Kidney epithelial cell (primary cell): ENCODE measurements at places on chromosomes 2 and 18.

- no peak for DNase-seq
Measured at GRCh38 chr2:603869-604268, 73.3 kb downstream of the TMEM18 start.

DNA sequence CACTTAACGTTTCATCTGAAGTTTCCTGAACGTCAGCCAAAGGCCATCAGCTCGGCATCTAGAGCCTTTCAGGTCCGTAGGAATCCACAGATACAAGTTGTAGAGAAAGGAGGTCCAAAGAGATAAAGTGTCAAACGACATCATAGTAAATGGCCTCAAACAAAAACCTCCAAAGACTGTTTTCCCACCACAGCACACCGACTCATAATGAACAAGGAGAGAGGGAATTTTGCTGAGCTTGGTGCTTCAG is 150.3 kb downstream of the PXDN start:
- no peak for DNase-seq

- no peak for DNase-seq
Measured at GRCh38 chr2:30266051-30266621, 34.8 kb downstream of the LBH start.

DNA sequence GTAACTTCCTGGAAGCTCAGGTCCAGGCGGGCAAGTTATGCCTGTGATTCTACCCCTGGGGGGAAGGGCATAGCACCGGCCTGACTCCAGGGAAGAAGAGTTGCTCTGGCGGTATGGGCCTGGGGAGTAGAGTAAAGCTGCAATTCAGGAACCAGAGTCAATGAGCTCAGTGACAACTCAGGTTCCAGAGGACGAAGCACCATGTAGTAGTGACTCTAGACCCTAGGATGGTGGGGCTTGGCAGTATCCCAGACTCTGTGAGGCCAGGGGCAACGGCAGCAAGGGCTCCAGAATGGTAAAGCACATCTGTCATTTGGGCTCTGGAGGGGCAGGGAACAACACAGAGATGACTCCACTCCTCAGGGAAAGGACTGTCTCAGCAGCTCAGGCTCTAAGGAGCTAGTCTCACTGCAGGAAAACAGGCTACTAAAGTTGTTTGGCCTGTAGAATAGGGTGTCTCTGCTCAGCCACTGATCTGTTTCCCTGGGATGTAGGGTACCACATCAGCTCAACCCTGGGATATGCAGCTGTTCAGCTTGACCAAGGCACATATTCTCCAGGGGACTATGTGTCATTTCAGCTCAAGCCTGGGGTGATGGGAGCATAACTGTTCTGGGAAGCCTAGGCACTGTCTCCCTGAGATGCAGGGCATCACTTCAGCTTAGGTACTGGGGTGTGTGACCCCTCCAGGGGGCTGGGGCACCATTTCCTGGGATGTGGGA is 36.2 kb upstream of the RHOB start:
- DNase-seq, result no peak

DNA sequence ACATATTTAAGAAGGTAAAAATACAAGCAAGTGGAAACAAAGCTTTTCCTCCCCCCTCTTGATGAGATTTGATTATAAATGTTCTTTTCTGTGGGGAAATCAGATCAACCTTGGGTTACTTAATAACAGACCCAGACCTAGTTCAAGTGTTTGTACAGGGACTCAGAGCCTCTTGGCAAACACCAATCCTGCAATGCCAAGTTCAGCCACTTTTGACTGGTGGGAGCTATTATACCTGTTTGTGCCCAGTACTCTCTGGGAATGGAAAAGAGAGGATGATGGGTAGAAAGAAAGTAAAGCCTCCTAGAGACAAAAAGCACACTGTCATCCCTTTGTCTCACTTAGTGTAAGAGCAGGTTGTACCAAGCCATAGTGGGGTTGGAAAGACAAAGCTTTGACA is 63.8 kb upstream of the EPHA4 start:
- DNase-seq, result no peak

- DNase-seq, result no peak
Measured at GRCh38 chr18:60664736-60665135, 292.2 kb upstream of the MC4R start.

DNA sequence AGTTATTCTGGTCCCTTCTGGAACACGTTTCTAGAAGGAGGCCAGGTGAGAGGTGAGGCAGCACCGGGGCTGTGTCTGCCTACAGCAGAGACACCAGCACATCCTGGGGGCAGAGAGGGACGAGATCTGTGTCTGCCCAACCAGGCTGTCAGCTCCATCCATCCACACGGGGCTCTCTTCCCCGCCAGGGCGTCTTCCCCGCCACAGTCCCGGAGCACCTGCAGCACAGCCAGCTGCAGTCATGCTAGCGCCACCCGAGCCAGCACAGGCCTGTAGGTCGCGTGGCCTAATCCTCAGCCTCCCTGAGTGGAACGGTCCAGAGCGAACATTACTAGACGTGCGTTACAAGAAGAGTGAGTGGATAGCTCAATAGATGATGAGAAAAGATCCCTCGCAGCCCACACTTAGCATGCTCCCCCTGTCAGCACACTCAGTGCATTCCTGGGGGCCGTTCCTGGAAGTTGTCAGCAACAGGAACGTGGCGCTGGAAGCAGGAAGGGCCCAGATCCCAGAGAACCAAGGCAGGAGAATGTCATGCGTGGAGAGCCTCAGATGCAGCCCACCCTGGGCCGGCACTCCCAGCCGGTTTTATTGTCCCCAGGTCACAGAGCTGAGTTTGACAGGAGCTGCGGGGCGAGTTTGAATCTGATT is 179.0 kb downstream of the TWIST2 start:
- DNase-seq, result no peak

DNA sequence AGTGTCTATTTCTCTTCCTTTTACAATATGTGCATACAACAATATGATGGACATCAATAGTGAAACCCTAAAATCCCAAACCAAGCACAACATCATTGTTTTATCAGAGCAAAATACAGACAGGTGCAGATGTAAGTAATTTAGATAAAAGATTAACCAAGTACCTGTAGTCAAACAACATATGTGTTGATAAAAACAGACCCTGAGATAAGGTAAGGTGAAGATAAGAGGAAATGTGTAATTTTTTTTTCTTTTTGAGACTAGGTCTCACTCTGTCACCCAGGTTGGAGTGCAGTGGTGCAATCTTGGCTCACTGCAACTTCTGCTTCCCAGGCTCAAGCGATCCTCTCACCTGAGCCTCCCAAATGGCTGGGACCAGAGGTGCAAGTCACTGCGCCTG is 589.8 kb downstream of the PLCL1 start:
- no peak for DNase-seq

DNA sequence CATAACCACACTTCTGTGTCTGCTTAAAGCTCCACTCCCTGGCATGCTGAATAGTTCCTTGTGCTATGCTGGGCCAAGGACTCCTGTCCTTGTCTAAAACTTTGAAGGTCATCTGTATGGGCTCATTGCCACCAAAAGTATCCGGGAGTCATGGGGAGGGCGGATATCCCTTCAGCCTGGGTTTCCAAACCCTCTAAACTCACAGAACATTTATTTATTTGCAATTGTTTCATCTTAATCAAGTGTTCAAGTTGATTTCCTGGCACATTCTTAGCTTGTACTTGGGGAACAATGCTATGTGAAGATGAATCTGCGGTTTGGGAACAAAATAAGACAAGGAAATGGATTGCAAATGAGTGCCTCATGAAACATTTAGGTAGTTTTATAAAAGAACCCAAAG is 1.8 kb downstream of the NOSTRIN start:
- no peak for DNase-seq

- DNase-seq, result peak; percentile 99
Measured at GRCh38 chr2:207238831-207239701, 73.3 kb upstream of the KLF7 start.

GRCh38 chr2:69798909-69799526 is 30.4 kb upstream of the GMCL1 start:
- peak; percentile 52 for DNase-seq

DNA sequence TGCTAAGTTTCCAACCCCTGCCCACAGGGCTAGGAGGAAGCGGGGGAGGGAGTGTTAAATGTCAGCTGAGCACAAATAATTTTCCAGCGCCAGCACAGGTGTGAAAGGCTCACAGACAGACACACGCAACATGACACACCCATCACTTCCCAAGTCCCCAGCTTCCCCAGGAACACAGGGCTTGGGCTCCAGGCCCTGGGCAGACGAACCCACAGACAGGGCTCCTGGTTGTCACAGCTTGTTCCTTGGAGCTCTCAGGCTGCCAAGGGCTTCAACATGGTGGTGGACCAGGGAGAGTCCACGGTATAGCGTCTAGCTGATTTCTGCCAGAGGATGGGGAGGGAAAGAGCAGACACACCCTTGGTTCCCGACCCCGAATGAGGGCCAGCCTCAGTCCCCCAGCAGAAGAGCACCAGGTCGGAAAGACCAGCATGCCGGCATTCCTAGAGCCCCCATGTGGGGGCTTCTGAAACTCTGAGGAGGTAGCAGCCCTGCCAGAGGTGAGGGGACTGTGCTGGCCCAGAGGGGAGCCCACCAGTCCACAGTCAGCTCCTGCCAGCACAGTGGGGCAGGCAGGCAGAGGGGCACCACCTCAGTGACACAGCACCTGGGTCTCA is 1.9 kb downstream of the DUSP2 start:
- no peak for DNase-seq

- no peak for DNase-seq
Measured at GRCh38 chr2:191835539-191836350, 11.1 kb downstream of the CAVIN2 start.

GRCh38 chr18:7062236-7062635 is 55.4 kb downstream of the LAMA1 start:
- DNase-seq, result no peak

DNA sequence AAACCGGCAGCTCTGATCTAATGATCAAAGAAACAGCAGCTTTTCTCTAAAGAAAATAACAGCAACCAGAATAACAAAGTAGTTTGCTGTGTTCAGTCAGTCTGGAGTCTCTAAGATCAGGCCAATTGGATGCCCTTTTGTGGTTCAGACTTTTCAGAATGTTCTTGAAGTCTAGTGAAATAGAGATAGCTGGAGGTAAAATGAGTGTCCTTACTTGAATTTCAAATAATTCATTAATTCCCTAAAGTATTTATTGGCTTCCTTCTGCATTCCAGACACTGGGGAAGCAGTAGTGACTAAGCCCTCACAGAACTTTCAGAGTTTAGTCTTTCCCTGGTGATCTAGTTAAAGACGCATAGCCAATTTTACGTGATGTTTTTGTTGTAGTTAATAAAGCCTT is 58.7 kb downstream of the C18orf54 start:
- DNase-seq, result no peak

DNA sequence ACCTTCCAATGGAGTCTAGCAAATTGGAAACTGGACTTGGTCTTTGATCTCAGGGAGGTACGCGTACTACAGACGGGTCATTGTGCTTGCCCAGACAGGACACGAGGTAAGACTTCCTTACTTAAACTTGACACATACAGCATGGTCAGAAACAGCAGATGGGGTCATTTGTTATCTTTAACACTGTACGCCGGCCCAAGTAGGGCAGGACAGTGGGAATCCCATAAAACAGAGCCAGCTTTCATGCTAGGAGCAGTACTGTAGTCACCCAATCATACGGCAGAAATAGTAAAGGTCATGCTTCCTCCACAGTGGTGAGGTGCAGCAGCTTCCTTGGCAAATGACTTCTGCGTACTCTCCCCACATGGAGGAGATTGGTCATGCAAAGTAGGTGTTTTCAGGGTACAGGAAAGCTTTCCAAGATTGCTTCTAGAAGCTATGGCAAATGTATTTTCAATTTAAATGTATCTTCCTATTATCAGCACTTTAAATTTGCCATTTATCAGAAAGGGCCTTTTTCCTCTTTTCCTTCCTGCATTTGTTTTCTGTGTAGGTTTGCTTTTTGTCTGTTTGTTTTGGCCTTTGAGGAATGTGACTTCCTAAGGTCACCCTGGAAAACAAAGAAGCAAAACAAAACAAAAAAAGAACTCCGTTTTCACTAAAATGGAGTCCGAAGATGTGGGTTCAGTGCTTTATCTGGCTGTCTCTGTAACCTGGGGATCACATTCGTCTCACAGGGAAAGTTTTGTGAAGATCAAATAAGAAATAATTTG is 74.0 kb upstream of the DSG1 start:
- no peak for DNase-seq

DNA sequence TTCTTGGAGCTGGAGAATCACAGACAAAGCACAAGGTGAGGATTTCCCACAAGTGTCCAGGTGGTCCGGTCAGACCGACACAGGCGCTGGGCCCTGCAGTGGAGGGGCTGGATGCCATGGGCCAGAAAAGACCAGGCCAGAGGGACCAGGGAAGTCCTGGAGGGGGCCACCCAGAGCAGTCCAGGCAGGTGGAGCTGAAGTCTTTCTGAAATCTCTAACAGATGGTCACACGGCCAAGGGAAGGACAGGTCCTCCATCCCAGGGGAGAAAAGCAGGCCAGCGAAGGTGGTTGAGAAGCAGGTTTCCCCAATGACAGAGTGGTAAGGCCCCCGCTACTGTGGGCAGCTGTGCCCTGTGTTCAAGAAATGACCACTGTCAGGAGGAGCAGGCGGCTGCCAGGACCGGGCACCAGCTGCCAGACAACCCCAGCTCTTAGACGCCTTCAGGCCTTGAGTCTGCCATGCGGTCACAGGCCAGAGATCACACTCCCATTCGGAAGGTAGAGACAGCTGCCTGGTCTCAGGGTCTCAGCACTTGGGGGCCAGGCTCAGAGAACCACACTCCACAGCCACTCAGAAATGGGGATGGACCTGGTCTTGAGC is 25.9 kb downstream of the HS1BP3 start:
- no peak for DNase-seq

DNA sequence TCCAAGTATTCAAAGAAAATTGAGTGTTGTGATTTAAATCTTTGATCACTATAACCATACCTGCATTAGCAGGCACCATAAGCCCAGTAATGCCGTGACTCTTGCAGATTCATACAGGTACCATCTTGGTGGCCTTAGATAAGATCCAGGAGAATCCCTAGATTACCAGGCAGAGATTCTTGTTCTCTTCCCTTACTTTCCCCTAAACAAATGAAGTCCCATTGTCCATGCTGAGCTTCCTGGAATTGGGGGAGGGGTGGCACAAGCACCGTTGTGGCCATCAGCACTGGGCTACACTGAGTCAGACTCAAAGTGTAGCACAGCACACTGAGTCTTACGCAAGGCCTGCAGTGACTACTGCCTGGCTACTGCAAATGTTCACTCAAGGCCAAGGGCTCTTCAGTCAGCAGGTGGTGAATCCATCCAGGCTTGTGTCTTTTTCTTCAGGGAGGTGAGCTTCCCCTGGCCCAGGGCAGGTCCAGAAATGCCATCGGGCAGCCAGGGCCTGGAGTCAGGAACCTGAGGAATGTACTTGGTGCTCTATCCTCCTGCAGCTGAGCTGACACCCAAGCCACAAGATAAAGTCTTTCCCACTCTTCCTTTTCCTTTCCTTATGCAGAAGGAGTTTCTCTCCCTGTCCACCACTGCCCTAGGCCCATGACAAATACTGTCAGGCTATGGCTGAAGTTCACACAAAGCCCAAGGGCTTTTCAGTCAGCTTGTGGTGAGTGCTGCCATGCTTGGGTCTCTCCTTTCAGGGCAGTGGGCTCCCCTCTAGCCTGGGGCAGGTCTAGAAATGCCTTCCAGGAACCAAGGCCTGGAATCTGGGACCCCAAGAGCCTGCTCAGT is 52.6 kb downstream of the CD28 start:
- peak; percentile 38 for DNase-seq
